ENCODE measurements at places on chromosomes 16 and 17.

DNA sequence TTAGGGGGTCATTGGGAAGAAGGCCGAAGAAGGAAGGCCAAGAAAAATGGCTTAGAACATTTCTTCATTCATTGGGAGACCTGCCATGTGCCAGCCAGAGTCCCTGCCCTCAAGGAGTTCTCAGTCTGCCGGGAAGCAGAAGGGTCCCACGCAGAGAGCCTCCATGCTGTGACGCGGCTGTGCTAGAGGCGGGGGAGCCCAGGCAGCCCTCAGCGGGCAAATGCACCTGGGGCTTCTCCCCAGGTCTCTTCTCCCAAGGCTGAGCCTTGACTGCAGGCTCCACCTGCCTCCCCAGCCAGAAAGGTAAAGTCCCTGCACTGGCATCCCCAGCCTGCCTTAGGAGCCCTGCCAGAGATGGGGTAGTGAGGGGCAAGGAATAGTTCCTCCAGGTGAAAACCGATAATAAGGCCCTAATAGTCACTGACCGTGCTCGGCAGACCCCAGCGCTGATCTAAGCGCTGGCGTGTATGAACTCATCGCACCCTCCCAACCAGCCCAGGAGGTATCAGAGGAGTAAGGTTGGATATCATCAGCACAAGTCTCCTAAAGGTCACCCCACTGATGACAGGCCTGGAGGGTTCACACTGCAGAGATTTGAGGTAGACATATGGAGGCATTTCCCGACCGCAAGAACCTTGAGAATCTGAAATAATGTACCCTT lies 6.0 kb upstream of the CDR2L start:
- no peak for DNase-seq

DNA sequence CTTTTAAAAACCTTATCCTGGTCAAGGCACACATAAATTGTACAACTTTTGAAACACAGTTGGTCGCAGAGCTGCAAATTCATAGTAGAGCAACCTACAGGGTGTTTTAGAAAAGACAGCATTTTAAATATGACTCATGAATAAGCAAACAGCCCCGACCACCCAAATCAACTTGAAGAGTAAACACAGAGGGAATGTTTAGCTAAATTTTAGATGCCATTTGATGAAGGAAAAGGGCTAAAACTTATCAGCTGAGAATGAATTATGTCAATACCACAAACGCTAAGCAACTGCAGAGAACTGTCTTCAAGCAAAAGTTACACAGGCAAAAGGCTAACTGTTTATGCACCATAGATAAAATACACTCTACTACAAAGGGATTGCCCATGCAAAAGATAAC lies 427.5 kb upstream of the PSMD7 start:
- DNase-seq = no peak

GRCh38 chr16:4391631-4392381 lies 20.2 kb downstream of the VASN start:
- no peak for DNase-seq

DNA sequence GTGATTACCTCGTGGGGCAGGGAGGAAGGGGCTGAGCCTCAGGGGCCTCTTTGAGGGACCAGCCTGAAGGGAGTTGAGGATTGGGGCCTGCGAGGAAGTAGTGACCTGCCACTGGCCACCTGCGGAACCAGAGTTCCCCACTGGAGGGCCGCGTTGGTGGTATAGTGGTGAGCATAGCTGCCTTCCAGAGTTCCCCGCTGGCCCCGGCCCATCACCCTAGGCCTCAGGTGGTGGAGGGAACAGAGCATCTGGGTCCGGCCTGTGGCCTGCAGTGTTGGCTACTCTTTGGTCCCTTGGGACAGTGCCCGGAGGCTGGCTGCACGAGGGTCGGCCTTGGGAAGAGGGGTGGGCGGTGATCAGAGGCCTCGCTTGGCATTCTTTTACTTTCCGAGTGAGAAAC lies 20.5 kb downstream of the MGAT5B start:
- no peak for DNase-seq

- no peak for DNase-seq
Observed at GRCh38 chr16:17439580-17439979, 31.2 kb downstream of the XYLT1 start.

DNA sequence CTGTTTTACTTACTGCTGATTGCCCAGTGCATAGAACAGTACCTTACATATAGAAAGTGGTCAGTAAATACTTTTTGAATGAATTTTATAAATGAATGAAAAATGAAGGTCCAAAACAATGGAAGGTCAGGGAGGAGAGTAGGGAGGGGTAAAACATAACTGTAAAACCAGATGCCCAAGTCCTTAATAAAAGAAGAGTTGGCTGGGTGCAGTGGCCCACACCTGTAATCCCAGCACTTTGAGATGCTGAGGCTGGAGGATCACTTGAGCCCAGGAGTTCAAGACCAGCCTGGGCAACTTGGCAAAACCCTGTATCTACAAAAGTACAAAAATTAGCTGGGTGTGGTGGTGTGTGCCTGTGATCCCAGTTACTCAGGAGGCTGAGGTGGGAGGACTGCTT lies 108.2 kb downstream of the BRIP1 start:
- DNase-seq = no peak

- DNase-seq = no peak
Observed at GRCh38 chr17:51289696-51290111, 29.4 kb downstream of the UTP18 start.

DNA sequence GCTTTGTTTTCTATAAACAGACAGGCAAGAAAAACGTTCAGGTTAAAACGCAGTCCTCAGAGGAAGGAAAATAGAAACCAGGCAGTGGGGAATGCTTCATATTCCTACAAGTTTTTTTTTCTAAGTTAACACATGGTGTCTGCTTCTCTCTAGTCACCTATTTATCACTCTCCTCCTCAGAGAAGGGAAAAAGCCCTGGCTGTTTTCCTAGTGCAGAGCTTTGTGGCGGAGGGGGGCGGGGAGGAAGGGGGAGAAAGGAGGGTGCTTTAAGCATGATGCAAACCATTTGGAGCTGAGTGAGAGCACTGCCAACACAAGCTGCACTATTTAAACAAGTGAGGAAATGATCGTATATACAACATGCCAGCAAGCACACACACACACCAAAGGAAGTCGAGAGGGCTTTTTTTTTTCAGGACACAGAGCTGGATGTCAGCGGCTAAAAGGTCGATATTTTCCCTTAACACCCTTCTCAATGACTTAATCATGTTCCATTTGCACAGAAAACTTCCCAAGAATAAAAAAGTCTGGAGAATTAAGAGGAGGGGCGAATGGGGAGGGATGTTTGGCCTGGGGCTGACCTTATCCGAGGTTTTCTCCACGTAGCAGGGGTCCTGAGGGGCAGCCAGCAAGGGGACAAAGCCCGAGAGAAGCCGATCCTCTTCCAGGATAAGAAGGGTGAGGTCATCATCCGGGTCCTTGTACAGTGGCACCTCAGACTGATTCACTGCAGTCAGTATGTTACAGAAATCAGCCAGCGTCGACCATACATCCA lies 117.4 kb downstream of the HIC1 start:
- no peak for DNase-seq

GRCh38 chr16:27129401-27129800 lies 62.7 kb downstream of the C16orf82 start:
- no peak for DNase-seq
